H7 (cell line): ENCODE measurements at places on chromosomes 7 and 10.

DNA sequence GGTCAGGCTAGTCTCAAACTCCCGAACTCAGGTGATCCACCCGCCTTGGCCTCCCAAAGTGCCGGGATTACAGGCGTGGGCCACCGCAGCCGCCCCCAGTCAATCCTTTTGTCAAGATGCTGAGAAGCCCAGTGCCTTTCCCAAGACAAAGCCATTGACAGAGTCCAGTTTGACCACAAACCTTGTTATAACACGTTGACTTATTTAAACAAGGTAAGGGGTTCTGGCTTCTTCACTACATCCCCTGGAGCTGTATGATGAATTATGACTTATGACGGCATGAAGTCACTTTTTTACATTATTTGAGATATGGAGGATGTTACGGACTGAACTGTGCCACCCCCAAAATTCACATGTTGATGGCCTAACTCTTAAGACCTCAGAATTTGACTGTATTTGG is 5.8 kb upstream of the SEC61G start:
- no peak for DNase-seq

DNA sequence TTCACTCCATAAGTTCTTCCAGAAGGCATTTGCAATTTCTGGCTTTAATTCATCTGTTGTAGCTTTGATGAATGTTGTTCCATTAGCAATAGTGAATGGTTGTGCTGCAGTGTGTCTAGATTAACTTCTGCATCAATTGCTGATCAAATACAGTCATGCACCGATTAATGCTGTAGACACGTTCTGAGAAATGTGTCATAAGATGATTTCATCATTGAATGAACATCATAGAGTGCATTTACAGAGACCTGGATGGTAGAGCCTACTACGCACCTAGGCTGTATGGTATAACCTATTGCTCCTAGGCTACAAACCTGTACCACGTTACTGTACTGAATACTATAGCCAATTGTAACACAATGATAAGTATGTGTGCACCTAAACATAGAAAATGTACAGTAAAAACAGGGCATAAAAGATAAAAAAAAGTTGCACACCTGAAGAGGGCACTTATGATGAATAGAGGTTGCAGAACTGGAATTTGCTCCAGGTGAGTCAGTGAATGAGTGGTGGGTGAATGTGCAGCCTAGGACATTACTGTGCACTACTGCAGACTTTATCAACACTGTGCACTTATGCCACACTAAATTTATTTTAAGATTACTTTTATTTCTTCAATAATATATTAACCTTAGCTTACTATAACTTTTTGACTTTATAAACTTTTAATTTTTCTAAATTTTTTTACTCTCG is 170.7 kb downstream of the HERPUD2 start:
- DNase-seq = no peak

- DNase-seq = no peak
These were observed 9.2 kb downstream of the AGR2 start for GRCh38 chr7:16795624-16796023.

DNA sequence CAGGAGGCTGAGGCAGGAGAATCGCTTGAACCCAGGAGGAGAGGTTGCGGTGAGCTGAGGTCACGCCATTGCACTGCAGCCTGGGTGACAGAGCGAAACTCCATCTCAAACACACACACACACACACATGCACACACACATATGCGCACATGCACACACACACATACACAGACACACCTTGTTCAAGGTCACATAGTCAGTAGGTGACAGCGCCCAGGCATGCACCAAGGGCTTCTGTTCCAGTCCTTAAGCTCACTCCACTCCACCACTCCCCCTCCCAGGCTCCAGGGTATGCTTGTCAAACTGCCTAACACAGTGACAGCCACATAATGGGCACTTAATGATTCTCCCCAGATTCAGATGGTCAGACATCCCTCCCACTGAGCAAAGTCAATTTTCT is 37.0 kb downstream of the KCNMA1 start:
- DNase-seq = no peak

- DNase-seq = no peak
These were observed 3.6 kb upstream of the HTR5A start for GRCh38 chr7:155066417-155066950.

DNA sequence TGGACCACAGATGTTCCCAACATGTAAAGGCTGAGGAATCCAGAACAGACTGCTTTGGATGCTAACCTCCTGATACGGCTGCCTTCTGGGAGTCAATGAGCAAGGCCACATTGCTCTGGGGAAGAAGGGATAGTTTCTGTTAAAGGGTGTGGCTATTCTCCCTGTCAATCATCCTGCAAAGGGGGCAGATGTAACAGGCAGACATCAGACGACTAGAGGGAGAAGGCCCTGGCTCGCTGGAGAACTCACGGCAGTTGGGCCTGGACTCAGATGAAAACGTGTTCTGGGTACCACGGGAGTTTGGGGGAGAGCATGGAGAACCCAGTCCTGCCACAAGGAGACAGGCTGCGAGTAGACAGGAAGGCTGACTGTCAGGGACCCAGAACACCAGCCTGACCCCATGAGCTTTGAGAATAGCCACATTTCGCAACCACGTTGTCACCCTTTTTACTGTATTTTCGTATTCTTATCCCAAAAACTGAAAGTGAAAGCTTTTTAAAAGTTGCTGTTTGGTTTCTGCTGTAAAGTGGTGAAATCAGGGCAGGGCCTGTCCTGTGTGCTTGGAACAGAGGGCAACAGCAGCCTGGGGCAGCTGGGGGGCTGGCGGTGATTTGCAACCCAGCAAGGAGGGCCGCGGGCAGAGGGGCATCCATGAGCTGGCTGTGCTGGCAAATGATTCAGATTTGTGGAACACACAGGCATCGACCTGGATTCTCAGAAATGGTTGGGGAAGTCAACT is 95.3 kb downstream of the MYOF start:
- no peak for DNase-seq

GRCh38 chr10:66322777-66323176 is 603.1 kb upstream of the LRRTM3 start:
- DNase-seq = no peak

DNA sequence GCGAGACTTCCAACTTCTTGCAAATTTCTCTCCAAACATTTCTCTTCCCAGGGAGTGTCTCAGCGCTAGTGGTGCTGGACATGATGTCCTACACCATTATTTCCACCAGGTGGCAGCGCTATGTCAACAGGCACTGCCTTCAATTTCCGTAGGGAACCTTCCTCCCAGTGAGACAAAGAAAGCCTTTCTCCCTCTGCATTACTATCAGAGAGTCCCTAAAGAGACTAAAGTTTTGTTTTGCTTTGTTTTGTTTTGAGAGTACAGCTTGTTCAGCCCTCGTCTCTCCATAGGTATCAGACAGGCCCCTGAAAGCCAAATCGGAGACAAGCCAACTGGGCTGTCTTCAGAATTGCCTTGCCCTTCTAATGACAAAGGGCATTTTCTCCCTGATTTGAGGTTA is 44.2 kb upstream of the GGCT start:
- DNase-seq = peak; percentile 74

DNA sequence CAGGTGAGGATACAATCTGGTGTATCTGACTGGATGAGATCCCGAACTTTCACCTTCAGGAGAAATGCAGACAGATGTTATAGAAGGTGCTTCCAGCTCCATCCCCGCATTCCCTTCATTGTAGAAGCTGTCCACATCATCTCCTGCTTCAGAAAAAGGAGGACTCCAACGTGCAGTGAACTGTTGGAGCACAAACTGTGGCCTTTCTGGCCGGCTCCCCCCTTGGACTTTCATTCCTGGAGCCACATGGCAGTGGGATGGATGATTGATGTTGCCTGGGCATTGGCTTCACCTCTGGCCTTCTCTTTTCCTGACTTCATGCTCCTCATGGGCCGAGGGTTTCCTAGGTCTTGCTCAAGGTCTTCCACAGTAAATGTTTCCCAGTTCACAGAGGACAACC is 29.6 kb upstream of the ZNF273 start:
- peak; percentile 9 for DNase-seq

DNA sequence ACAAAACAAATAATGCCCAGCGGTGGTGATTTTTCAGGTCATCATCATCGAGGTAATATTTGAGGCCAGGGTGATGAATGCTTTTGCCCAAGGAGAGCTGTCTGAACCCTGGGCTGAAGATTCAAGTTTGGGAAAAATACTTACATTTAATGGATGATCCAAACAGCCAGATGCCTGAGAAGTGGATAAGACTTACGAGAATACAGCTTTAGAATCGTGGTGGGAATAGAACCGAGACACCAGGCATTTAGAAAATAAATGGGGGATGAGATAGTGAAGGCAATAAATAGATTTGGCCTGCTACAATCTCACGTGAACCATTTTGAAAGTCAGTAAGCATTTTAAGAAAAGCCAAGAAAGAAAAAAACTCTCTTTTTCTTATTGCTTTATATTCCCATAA is 12.2 kb upstream of the PROSER2 start:
- no peak for DNase-seq

- DNase-seq = no peak
These were observed 386.0 kb downstream of the RPS24 start for GRCh38 chr10:78419481-78420265.

DNA sequence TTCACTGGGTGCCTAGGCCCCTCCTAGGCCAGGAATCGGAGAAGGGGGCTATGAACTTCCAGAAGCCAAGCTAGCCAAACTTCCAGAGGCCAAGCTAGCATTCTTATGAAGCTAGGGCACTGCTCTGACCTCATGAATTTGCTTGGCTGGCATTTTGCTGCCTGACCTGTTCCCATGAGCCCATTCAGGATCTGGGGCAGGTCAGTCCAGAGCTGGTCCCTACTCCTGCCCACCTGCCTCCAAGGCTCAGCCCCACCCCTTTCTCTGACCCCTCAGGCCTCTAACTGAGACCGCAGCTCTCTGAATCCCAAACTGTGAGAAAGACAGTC is 1.3 kb upstream of the PPIF start:
- DNase-seq = peak; percentile 10

GRCh38 chr10:79106256-79107050 is 37.7 kb downstream of the ZMIZ1 start:
- no peak for DNase-seq

GRCh38 chr10:31061941-31062340 is 30.3 kb upstream of the ZNF438 start:
- DNase-seq = no peak

GRCh38 chr10:120421250-120421649 is 35.8 kb upstream of the PLPP4 start:
- no peak for DNase-seq

GRCh38 chr7:67445728-67446127 is 449.1 kb downstream of the TYW1 start:
- no peak for DNase-seq

GRCh38 chr10:33307835-33308234 is 26.6 kb downstream of the NRP1 start:
- no peak for DNase-seq

DNA sequence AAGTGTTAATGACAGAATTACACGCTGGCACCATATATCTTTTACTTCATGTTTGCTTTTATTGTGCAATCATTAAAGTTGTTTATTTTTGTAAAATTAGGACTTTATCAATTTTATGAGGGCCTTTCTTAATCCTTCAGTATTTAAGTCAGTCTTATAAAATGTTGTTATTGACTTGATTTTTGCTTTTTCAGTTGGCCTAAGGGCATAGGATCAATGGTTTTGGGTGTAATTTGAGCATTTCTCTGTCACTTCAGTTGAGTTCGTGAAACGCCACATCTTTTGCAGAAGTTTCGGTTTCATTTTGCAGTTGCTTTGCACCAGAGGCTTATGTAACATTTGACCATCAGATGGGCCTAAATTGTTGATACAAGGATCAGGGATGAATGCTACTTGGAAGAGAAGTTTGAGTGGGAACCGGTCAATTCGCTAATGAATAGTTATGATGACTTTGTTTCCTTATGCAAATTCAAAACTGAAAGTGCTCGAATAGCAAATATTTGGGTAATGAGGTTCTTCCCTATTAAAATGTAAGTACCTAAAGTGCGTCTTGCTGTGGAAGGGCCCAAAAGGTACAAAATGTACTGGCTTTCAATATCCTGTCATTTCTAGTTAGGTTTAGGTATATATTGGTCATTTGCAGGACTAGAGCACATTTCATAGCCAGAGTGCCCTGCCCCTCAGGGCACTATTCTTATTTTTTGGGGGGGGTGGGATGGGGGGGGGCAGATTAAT is 340.9 kb downstream of the LRMDA start:
- no peak for DNase-seq
